ENCODE measurements at places on chromosomes 1 and 21.

- no peak for DNase-seq
Observed at GRCh38 chr1:156281281-156281680, 1.3 kb downstream of the SMG5 start.

GRCh38 chr21:26032263-26032662 is 138.3 kb downstream of the APP start:
- no peak for DNase-seq

DNA sequence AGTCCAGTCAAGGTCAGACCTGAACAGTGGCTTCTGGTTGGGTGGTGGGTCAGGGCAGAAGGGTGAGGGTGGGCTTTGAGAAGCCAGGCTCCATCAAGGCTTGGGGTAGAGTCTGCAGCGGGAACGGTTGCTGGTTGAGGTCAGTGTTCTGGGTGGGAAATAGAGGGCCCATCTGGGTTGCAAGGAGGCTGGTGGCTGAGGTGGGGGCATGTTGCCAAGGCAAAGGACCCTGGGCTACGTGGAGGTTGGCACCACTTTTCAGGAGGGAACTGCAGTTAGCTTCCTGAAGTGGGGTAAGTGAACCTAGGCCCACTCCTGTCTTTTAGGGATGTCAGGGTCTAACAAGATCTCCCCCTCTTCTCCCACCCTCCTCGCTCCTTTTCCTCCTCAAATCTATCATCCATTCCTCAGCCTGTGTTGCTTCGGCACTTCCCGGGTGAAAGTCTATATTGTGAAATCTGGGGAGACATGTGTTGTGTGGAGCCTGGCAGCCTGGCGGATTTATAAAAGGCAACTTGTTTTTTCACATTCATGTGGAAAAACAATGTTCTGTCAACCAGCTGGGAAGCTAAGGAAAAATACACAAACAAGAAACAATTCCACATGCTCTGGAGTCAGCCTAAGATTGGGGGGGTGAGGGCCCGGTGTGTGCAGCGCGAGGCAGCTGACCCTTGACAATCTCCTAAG is 1.5 kb downstream of the IL22RA1 start:
- DNase-seq = no peak

DNA sequence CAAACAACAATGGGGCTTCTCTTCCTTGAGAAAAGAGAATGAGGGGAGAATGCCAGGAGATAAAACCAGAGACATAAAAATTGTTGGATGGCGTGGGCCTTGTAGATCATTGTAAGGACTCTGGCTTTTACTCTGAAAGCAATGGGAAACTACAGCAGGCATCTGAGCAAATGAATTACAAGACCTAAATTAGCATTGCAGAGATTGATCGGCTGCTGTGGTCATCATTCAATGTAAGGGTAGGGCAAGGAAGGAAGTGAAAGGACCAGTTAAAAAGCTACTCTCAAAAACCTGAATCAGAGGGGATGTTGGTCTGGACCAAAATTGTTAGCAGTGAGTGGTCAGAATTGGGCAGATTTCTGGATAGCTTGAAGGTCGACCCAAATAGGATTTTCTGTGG is 21.4 kb downstream of the FMO3 start:
- no peak for DNase-seq

DNA sequence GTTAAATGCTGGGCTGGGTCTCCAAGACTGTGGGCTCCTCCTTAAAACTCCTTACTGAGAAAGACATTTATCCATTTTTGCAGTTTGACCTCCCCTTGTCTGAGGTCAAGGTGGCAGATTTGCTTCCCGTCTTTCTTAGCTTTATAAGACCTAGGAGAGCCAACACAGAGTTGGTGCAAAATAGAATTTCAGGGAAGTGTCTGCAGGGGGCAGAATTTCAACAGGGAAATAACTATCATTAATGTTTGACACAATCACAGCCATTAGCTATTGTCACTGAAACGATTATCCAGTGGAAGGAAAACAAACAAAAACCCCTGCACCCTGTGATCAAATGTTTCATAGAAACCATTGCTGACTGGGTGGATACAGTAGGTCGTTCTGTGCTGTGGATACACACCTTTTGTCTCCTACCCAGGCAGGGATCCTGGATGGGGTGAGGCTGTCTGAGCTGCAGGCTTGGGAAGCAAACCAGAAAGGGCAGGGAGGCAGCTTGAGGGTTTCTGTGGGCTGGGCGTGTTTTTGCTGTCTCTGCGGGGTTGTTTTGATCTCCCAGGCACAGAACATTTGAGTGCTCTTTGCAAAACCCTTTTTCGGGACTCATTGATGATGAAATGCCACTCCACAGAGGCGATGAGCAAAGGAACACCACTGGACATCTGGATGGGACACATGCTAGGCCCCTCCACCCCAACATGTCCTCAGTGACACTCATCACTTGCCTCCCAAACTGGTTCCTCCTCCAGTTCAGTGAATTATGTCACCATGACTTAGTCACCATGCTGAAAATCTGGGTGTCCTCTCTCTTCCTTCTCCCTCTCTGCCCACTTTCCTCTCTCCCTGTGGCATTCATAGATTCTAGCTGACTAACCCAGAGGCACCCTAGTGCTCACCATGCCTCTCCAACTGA is 94.2 kb upstream of the SERBP1 start:
- no peak for DNase-seq

GRCh38 chr1:69491416-69491815 is 76.3 kb upstream of the LRRC7 start:
- no peak for DNase-seq

DNA sequence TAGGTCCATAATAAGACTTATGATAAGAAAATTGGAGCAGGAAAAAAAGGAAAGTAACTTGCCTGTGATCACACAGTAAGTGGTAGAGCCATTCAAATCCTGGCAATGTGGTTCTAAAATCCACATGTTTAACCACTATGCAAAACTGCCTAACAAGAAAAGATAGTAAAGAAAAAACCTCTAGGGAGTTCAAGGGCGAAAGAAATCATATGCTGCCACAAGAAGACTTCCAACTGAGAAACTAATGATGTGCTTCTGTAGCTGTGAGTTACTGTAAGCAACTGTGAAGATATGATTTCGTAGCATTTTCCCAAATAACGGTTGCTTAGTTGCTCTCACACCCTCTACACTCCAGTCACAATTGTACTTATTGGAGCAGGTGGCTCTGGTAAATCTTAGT is 20.9 kb upstream of the LYPLAL1 start:
- DNase-seq = no peak

GRCh38 chr1:214727274-214727673 is 124.3 kb downstream of the CENPF start:
- no peak for DNase-seq

GRCh38 chr1:9347095-9347850 is 54.6 kb downstream of the SPSB1 start:
- no peak for DNase-seq

DNA sequence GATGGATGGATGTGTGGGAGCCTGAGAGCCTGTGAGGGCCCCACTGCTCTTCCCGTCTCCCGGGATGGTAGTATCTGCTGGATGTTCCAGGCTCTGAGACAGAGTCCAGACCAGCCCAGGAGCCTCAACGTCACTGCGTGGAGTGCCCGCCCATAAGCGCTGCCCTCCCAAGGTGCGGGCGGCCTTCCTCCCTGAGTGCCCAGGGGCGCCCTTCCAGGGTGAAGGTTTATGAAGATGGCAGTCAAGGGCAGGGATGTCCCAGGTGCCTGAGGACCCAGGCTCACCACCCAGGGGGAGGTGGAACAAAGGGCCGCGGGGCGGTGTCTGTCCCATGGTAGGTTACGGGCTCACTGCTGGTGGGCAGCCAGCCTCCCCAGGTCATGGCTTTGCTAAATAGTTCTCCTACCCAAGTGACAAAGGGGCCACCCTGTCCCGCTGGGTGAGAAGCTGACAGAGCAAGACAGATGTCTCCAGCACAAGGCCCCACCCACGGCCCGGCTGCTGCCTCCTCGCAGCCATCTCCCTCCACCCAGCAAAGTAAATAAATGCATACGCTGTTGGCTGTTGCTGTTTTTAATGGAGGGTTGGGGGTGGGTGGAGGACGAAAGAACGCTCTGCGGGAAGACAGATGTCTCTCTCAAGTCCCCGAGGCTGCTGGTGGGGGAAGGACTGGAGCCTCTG is 9.0 kb upstream of the GPR153 start:
- no peak for DNase-seq

DNA sequence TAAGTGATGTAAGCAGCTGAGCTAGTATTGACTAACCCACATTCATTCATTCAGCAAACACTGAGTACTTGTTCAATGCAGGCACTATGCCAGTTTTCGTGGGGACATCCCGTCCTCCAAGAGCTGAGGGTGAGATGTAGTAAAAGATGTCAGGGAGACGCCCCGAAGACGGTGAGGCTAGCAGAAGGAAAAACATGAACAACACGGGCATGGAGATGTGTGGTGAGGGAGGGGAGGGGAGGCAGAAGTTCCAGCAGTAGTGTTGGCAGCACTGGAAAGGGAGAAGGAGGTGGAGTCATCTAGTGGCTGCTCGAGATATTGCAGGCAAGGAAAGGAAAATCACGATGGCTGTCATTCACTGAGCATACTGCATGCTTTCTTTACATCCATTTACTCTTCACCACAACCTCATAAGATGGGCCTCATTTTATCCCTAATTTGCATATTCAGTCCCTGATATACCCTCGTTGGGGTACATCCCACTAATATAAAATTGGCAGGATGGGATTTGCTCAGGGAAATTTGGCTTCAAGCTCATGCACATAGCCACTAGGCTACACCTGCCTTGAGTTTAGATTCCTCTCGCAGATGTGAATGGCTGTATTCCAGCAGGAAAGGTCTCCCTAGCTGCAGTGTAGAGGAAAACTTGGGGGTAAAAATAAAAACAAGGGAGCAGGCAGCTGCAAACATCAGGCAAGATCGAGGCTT is 14.5 kb downstream of the PDZK1IP1 start:
- DNase-seq = peak; percentile 77

DNA sequence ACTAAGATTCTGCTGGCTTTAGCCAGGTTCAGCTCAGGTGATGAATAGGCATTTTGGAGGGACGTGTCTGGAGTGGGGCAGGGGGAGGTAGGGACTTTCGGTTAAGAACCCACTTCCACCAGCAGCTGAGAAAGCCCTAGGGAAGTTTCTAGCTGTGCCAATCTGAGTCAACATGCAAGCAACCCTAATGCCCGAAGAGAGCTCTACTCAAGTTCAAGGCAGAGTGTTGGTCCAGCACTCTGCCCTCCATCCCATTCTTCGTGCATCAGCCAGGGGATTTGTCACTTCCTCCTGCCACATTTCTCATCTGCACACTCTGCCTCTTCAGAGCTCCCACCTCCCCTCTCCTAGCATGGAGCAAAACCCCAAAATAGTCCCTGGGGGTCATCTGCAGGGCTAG is 208.8 kb downstream of the HIVEP3 start:
- no peak for DNase-seq

GRCh38 chr1:186575348-186575747 is 104.9 kb downstream of the PTGS2 start:
- no peak for DNase-seq

DNA sequence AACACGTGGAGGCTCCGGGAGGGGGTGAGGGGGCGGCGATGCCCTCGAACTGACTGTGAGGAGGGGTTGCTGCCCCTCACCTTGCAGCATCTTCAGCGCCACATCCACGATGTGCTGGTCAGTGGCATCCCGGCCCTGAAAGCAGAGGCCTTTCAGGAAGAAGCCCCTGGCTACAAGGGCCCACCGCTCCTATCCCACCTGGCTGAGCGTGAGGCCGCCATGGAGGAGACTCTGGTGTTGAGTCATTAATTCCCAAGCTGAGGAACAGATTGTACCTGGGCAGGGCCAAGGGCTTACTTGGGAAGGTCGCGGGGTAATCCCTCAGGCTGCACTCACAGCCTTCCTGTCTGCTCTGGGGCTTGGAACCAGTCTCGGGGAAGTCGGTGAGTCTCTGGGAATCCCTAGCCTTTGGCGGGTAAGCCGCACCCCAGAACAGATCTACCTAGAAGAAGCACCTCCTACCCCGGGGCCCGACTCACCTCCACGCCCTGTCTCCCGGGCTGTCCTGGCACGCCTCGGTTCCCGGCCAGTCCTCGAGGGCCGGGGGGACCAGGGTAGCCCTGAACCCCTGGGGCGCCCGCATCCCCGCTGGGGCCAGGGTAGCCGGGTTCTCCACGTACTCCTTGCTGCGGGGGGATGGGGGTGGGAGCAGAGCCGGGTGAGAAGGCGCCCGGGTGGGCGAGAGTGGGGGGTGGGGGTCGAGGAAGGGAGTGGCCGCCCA is 13.9 kb downstream of the COL9A2 start:
- DNase-seq = no peak

DNA sequence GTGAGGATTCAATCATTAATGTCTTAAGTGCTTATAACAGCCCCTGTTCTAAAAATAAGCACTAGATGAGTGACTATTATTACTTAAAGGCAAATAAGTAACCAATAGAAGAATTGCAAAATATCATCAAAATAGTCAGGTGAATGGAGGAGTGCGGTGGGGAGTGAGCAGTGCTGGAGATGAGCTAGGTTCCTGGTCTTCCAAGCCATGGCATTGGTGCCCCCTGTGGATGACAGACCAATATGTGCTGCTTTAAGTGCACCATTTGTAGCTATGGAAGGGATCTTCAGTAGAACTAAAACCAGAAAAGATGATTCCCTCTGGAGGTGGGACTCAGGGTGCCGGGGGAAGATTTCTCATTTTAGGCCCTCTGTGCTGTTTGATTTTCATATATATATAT is 46.1 kb upstream of the SLC30A1 start:
- DNase-seq = no peak

- no peak for DNase-seq
Observed at GRCh38 chr21:32099812-32100416, 178.9 kb downstream of the MIS18A start.

DNA sequence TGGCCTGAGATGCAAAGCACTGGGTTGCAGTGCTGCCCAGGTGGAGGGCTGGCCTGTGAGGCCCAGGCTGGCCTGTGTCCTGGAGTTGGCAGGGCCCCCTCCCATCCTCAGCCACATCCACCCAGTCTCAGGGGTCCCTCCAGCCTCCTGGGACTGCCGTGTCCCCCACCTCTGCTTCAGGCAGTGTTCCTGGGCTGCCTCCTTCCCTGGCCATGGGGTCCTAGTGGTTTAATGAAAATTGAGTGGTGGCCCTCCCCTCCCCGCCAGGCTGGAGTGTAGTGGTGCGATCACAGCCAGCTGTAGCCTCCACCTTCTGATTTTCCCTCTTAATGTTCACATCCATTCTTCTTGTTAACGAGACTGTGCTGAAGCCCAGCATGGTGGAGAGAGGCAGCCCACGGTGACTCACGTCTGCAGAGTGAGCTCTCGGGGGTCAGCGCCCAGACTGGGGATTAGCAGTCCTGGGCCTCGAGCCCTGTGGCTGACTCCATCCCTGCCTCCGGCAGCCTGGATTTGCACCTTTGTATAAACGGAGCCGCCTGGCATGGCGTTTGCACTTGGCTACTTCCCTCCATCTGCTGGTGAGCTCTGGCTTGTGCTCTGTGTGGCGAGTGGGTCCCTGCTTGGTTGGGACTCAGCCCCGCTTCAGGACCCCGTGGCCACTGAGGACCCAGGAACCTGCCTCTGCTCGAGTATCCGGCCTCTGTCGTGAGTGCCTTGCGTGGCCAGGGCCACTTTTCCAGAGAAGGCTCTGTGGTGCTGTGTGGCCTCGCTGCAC is 6.9 kb downstream of the MIB2 start:
- DNase-seq = no peak
